ENCODE measurements at places on chromosomes 4 and X.

DNA sequence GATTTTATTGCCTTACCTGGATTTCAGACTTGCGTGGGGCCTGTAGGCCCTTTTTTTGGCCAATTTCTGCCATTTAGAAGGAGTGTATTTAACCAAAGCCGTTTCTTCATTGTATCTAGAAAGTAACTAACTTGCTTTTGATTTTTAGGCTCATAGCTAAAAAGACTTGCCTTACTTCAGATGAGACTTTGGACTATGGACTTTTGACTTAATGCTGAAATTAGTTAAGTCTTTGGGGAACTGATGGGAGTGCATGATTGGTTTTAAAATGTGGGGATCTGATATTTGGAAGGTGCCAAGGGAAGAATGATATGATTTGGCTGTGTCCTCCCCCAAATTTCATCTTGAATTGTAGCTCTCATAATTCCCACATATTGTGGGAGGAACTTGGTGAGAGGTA, 7.7 kb upstream of the UGT2B10 start:
- no peak for DNase-seq

- no peak for DNase-seq
Measured at GRCh38 chr4:35105486-35105885, 1138.8 kb downstream of the ARAP2 start.

GRCh38 chr4:6999172-7000086, 43.7 kb upstream of the TADA2B start:
- DNase-seq = no peak

- no peak for DNase-seq
Measured at GRCh38 chr4:165879641-165880040, 6.6 kb downstream of the TLL1 start.

DNA sequence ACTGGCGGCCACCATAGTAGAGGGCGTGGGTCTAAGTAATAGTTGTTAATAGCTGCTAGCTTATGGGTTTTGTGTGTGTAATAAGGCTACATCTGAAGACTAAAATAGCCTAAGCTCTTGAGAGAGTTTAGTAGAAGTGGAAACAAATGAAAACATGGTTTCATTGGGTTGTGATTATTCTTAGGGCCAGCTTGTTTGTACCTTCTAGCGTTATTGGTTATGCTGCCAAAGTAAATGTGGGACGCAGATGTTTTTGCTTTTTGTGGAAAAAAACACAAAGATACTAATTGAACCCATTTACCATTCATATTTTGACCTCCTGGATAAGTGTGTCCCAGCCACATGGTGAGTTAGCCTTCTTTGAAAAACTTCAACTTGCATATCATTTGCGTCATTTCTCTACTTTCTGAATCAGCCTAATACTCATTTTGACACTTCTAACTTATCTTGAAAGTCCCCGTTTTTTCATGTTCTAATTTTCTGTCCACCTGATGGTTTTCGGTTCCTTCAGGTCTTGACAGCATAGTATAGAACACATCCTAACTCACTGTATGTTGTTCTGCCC, 305.3 kb downstream of the FRMPD4 start:
- DNase-seq = no peak

DNA sequence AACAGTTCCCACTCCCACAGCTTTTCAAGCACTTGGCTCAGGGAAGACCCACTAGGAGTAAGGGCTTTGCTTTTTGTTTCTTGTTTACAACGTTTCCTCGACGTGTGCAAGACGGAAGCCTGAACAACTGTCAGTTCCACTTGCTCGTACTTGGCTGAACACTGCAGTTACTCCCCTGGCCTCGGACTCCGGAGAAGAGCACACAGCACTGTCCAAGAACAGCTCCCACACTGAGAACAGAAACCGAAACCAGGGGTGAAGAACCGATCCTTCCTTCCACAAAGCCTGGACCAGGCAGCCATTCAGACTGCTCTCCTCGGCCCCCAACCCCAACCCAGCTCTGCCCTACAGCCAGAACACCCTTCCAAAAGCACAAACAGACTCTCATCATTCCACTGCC, 25.5 kb downstream of the IRF2 start:
- no peak for DNase-seq

DNA sequence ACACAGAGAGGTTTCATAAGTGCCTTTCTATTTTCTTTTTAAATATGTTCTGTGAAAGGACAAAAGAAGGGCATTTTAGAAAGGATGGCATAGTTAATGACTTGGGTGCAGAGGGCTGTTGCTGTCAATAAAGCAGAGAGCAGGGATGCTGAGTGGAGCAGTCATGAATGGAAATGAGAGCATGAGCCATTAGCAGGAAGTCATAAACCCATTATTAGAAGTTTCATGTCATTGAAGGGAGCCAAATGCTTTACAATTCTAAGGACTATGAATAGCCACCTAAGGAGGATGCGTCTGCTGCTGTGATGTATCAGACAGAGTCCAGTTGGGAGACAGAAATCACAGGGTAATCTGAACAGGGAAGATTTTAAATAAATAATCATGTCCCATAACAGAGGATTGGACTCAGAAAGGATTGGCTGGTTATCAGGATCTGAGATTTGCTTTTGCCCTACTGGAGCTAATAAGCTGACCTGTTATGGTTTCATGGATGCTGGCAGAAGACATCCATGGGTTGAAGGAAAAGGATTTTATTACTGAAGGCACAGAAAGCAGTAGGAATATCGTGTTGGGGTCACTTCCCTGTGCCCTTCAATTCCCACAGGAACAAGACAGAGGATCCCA, 47.5 kb upstream of the WDR19 start:
- DNase-seq = no peak

DNA sequence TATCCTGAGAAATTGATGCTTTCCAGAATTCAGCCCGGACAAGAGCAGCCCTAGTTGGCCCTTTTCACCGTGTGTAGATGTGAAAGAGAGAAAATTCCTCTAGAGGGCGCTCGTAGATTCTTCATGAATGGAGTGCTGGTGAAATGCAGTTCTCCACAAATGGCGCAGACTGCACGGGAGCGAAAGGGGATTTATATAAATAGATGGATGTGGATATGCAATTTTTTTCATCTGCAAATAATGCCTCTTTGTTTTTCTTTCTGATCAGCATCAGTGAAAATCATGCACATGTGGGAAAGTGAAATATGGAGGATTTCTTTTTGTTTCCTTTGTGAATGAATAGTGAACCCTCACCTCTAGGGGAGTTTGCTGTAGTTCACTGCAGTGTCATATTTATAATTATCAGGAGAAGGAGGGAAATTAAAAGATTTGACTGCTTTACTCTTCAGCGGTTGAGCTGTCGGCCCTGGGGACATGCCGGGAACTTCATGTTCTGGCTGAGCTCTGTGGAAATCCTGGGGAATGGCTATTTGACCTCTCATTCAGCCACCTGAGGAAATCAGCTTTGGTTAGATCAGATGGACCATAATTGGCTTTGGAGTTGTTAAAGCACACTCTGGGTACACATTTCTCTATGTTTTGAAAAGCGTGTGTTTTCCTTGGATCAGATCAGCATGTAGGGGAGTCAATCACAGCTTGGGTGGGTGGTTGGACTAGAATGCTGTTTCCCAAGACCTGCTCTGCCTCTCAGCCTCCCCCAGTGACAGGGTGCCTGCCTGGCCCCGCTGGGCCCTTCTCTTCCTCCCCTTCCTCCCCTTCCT, 115.0 kb upstream of the SHISA3 start:
- no peak for DNase-seq

- DNase-seq = no peak
Measured at GRCh38 chr4:159191989-159192388, 89.1 kb downstream of the RAPGEF2 start.

DNA sequence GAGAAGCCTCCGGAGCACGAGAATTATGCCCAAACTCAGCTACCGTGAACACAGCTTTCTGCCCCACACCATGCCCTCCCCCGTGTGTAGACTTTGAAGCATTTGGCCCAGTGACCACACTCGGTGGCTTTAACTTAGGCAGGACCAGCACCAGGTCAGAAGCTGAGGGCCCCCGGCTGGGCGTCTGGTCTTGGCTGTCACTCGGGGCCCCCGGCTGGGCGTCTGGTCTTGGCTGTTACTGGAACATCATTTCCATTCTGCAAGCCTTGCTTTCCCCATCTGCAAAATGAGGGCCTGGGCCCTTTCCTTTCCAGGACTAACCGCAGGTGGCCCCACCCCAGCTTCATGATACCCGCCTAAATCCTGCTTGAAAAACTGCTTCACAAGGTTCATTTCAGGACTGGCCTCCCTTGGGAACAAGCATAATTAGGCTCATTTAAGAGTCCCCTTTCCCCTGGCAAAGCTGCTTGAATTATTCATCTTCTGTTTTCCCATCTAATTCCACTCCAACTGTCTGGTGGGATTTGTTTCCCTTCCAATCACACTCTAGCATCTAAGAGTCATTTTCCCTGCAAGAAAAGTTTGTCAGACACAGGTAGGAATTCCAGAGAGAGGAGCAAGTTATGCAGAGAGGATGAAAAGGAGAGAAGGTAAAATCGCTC, 82.5 kb downstream of the WFS1 start:
- DNase-seq = no peak

GRCh38 chr4:24690436-24690835, 104.9 kb upstream of the SOD3 start:
- no peak for DNase-seq

- DNase-seq = no peak
Measured at GRCh38 chrX:40145923-40146261, 48.1 kb upstream of the BCOR start.

- no peak for DNase-seq
Measured at GRCh38 chr4:138005486-138005885, 236.7 kb downstream of the SLC7A11 start.

- no peak for DNase-seq
Measured at GRCh38 chr4:19300213-19300612, 951.5 kb upstream of the SLIT2 start.

- no peak for DNase-seq
Measured at GRCh38 chr4:113293674-113294073, 244.2 kb downstream of the ANK2 start.

- no peak for DNase-seq
Measured at GRCh38 chr4:108036213-108036612, 46.5 kb downstream of the HADH start.

DNA sequence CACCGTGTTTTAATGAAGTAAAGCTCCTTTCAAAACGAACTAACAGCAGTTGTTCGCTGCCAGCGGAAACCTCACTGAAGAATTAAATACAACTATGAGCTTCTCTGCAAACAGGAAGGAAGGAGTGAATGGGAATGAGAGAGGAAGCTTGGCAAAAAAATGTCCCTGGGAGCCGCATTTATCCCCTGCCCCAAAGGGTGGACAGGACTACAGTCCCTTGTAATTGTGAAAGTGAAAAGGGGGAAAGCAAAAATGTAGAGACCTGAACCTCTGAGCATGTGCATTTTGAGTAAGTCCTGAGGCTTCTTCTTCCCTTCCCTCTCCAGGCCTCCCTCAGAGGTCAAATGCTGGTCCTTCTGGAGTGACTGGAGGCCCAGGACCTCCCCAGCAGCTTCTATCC, 53.8 kb upstream of the BMP2K start:
- DNase-seq = no peak

DNA sequence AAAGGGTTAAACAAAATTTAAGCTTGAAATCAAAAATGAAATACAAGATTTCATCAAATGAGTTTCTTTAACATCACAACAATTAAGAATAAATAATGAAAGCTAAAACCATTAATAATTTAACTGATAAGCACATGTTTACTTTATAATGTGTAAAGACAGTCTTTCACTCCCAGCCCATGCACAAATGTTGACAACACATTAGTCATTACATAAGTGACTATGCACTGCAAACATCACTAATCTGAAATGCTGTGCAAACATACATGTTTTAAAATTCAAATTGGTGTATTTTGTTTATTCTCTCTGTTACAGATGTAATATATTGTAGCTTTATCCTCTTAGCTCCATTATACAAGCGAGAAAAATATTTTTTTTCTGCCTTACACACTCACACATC, 220.6 kb upstream of the CPXCR1 start:
- no peak for DNase-seq

All from SIG-M5 (cell line).